ENCODE measurements at places on chromosomes 13 and 19. TPM values are rescaled to one million over a fixed set of nuclear protein-coding genes. Genes with fewer than 3 reads are reported as not detected.

DNA sequence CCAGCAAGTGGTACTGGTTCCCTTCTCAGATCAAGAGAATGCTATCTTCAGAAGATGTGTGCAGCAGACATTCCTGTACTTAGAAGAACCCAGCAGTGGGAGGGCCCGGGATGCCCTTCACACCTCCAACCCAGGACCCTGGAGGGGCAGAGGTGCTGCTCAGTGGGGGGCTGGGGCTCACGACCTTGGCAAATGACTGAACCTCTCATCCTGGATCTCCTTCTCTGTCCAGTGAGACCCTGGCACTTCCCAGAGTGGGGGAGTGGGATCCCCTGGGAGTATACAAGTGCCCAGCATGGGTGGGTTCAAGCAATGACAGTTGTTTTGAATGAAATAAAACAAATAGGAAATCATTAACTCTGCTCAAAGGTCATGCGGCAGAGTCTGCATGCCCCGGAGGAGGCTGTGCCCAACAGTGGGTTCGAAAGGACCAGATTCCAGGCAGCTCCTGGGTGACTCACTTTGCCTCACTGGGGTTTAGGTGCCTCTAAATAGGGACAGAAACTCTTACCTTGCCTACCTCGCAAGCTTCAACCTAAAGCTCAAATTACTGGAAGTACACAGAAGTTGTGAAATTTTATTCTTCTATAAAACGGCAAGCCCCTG lies 26.9 kb downstream of the GGACT start:
- H3K27ac ChIP-seq: no peak overlapping the region
- H3K36me3 ChIP-seq: peaks cover 4% of the 10 kb centered on the region
- no peak for DNase-seq
- no peak overlapping the region for H3K4me3 ChIP-seq

DNA sequence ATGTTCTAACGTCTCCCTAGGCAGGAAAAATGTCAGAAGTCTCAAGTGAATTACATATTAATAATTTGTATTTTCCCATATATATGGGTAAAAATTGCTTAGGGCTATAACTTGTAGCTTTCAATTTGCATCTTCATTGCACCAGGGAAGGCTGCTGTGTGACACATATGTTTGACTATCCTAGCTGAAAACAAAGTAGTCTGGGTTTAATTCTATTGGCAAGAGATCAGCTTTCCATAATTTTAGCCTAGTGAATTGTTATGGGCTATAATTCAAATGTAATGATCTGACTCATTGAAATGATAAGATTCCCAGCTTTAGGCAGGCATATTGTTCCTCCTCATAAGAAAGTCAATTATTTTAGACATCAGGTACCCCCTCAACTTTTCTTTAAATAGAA lies 553.1 kb downstream of the DCT start:
- no peaks in the 10 kb centered on the region for H3K4me1 ChIP-seq
- no peak overlapping the region for H3K27ac ChIP-seq
- H3K36me3 ChIP-seq: no peaks in the 10 kb centered on the region
- H3K27me3 ChIP-seq: no peaks in the 10 kb centered on the region
- no peak overlapping the region for H3K4me3 ChIP-seq
- DNase-seq: no peak

DNA sequence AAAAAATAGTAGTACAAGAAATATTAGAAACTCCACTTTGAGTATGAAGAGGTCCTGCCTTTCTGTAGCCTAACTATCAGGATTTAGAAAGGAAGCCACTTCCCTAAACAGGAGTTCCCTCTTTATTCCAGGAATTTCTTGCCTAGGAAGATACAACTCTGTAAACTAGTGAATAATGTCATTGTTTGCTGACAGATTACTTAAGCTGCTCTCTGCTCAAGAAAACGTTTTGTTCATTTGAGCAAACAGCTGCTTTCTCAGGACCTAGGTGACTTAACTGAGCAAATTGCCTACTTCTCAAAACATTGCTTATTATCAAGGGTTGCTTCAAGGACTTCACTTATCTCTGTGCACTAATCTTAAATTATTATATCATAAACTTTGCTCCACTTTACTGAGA lies 1419.4 kb upstream of the SLC10A2 start:
- no peak overlapping the region for H3K4me3 ChIP-seq
- H3K27me3 ChIP-seq: no peaks in the 10 kb centered on the region
- H3K27ac ChIP-seq: no peak overlapping the region
- H3K36me3 ChIP-seq: no peaks in the 10 kb centered on the region

DNA sequence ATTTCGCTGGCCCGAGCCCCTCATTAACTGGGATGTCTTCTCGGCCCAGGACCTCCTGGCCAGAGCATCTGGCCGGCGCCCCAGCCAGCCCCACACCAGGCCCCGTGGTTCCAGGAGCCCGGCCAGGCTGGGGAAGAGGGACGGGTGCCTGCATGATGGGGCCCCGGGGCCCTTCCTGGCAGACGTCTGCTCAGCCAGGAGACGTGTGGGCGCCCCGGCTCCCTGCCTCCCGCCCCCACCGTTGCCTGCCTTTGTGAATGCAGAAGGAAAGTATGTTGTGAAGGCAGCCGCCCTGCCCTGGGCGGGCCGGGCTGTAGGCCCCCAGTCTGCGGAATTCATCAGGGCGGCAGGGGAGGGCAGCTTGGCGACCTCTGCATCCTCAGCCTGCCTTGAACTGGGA lies 4.4 kb upstream of the COMP start:
- no peaks in the 10 kb centered on the region for H3K4me1 ChIP-seq
- DNase-seq: no peak
- H3K27me3 ChIP-seq: peaks cover 51% of the 10 kb centered on the region
- H3K27ac ChIP-seq: no peak overlapping the region

GRCh38 chr13:80250213-80250810 lies 90.6 kb downstream of the SPRY2 start:
- H3K4me3 ChIP-seq: no peak overlapping the region
- no peaks in the 10 kb centered on the region for H3K36me3 ChIP-seq
- H3K4me1 ChIP-seq: no peaks in the 10 kb centered on the region
- no peaks in the 10 kb centered on the region for H3K27me3 ChIP-seq
- H3K27ac ChIP-seq: no peak overlapping the region

DNA sequence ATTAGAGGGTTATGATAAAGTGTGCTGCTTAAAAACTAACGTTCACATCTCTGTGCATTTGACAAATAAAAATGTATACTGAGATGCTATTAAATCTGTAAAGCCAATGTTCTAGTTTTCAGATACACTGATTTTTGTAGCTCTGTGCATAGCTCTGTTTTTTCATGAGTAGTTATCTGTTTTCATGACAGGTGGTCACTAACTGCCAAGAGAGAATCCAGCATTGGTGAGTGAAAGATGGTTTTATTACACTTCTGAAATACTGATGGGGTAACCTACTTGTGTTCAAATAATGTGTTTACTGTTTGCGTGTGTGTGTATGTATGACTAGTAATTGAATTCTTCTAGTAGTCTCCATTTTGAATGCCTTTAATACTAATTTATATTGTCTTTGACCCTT lies 29.0 kb downstream of the URI1 start:
- H3K4me1 ChIP-seq: peaks cover 16% of the 10 kb centered on the region
- no peaks in the 10 kb centered on the region for H3K27me3 ChIP-seq
- no peak overlapping the region for H3K4me3 ChIP-seq
- H3K27ac ChIP-seq: no peak overlapping the region
- H3K36me3 ChIP-seq: peaks cover 3% of the 10 kb centered on the region

- H3K4me1 ChIP-seq: peaks cover 55% of the 10 kb centered on the region
- H3K27ac ChIP-seq: peak overlapping the region; percentile 83
- H3K27me3 ChIP-seq: no peaks in the 10 kb centered on the region
- H3K4me3 ChIP-seq: peak overlapping the region; percentile 91
- H3K36me3 ChIP-seq: peaks cover 28% of the 10 kb centered on the region
- no peak for DNase-seq
Measured at GRCh38 chr13:114315074-114315785, 927 bp downstream of the CHAMP1 start.

GRCh38 chr19:33248954-33249613 lies 23.4 kb upstream of the SLC7A10 start:
- no peak overlapping the region for H3K27ac ChIP-seq
- no peaks in the 10 kb centered on the region for H3K36me3 ChIP-seq
- H3K27me3 ChIP-seq: no peaks in the 10 kb centered on the region
- H3K4me1 ChIP-seq: no peaks in the 10 kb centered on the region
- H3K4me3 ChIP-seq: no peak overlapping the region
- no peak for DNase-seq

- H3K4me3 ChIP-seq: peak overlapping the region; percentile 89
- peaks cover 42% of the 10 kb centered on the region for H3K4me1 ChIP-seq
- peak overlapping the region; percentile 88 for H3K27ac ChIP-seq
- peak; percentile 49 for DNase-seq
- H3K36me3 ChIP-seq: peaks cover 24% of the 10 kb centered on the region
- H3K27me3 ChIP-seq: no peaks in the 10 kb centered on the region
Measured at GRCh38 chr19:2270157-2270422, 11.9 kb downstream of the PEAK3 start.

- no peaks in the 10 kb centered on the region for H3K36me3 ChIP-seq
- peak overlapping the region; percentile 32 for H3K4me3 ChIP-seq
- no peak for DNase-seq
Measured at GRCh38 chr13:99959540-99960230, 11.9 kb downstream of the ZIC5 start.

- peaks cover 56% of the 10 kb centered on the region for H3K4me1 ChIP-seq
- no peaks in the 10 kb centered on the region for H3K27me3 ChIP-seq
- no peak overlapping the region for H3K4me3 ChIP-seq
- peaks cover 40% of the 10 kb centered on the region for H3K36me3 ChIP-seq
Measured at GRCh38 chr13:50074843-50075242, 59.6 kb downstream of the KCNRG start.

DNA sequence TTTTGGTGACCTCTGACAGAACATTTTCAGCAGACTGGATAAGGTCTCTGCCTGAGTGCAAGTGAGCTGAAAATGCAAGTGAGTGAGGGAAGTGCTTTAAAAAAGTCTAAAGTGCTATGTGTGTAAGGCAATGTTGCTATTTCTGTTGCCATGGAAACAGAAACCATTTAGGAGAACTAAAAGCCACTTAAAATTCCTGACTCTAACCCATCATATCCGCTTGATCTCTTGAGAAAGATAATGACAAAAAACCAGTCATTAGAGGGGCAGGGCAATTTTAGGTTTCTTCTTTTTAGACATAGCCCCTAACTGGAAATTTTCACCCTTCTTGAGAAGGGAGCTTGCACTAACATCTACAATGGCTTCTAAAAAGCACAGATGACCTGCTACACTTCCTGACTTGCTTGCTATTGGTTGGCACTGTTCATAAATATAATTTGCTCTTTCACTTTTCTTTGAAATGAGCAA lies at the start of gene CYSLTR2:
Gene CYSLTR2, plus strand, starts transcription at position 458 of the 468 bp plus-strand sequence. CDS start 52,889 bp downstream, outside the sequence.
- peak within 1 kb of the TSS; percentile 70 for H3K4me3 ChIP-seq
- H3K4me1 ChIP-seq: peaks cover 29% of the 10 kb centered on the region
- peak within 1 kb of the TSS; percentile 85 for H3K27ac ChIP-seq
- DNase-seq: peak; percentile 51

DNA sequence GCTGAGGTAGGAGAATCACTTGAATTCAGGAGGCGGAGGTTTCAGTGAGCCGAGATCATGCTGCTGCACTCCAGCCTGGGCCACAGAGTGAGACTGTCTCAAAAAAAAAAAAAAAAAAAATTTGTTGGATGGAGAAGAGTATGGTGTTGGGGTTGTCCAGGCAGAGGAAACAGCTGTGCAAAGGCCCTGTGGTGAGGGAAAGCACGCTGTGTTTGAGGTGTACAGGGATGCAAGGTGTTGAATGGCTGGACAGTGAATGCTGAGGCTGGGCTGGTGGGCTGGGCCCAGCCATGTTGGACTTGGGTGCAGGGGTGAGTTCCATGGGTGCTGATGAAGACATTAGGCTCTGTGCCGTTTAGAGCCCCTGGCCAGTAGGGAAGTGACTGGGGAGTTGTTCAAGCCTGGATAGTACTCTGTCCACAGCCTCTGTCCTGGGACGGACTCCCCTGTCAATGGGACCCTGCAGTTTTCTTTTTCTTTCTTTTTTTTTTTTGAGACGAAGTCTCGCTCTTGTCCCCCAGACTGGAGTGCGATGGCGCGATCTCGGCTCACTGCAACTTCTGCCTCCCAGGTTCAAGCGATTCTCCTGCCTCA lies 18.6 kb downstream of the PRR12 start:
- peaks cover 11% of the 10 kb centered on the region for H3K4me1 ChIP-seq
- peaks cover 15% of the 10 kb centered on the region for H3K36me3 ChIP-seq
- H3K4me3 ChIP-seq: no peak overlapping the region
- no peak for DNase-seq

- peak within 1 kb of the TSS; percentile 91 for H3K27ac ChIP-seq
- H3K4me3 ChIP-seq: peak within 1 kb of the TSS; percentile 94
- peaks cover 30% of the 10 kb centered on the region for H3K36me3 ChIP-seq
Measured at GRCh38 chr19:15464394-15465385, at the start of gene RASAL3. Gene RASAL3 (minus strand): TSS chr19:15464544. CDS start chr19:15464358, 186 bp downstream.

GRCh38 chr19:10682397-10683063 lies 18.7 kb upstream of the QTRT1 start:
- H3K4me1 ChIP-seq: no peaks in the 10 kb centered on the region
- H3K4me3 ChIP-seq: no peak overlapping the region
- H3K36me3 ChIP-seq: peaks cover 47% of the 10 kb centered on the region
- H3K27ac ChIP-seq: no peak overlapping the region

DNA sequence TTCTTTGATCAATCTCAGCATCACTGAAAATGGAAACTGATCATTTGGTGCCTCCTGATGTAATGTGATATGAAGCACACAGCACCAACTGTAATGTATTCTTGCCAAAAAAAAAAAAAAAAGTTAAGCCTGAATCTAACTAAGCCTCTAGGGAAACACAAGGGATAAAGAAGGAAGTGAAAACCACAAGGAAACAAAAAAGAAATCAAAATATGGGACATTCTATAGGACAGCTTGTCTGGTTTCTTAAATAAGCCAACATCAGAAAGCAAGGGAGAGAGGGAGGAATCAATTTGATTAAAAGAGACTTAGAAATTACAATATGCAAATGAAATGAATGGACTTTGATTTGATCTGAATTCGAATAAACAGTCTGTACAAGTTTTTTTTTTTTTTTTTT lies 20.6 kb upstream of the METTL21C start:
- H3K27me3 ChIP-seq: peaks cover 3% of the 10 kb centered on the region
- no peak overlapping the region for H3K4me3 ChIP-seq
- DNase-seq: no peak
- H3K4me1 ChIP-seq: no peaks in the 10 kb centered on the region
- no peak overlapping the region for H3K27ac ChIP-seq

CD177 gene
- total RNA-seq: not detected

KIR3DL2 gene
- total RNA-seq: 2.8 TPM

ZNF471 gene
- 1.5 TPM for total RNA-seq

ZNF208 gene
- total RNA-seq: 0.73 TPM

Data from activated CD4-positive, alpha-beta T cell treated with anti-CD3 and anti-CD28 coated beads, Interleukin-2, amount 10 ng/mL, durations not matched to agents 7 days and 5 days (primary cell).